H7 (cell line): ENCODE measurements at places on chromosomes 11 and 22. TPM values are rescaled to one million over a fixed set of nuclear protein-coding genes. Genes with fewer than 3 reads are reported as not detected.

- DNase-seq: no peak
Observed at GRCh38 chr11:22203281-22203680, 10.4 kb downstream of the ANO5 start.

- peak; percentile 29 for DNase-seq
Observed at GRCh38 chr11:20364341-20364792, 853 bp downstream of the HTATIP2 start.

DNA sequence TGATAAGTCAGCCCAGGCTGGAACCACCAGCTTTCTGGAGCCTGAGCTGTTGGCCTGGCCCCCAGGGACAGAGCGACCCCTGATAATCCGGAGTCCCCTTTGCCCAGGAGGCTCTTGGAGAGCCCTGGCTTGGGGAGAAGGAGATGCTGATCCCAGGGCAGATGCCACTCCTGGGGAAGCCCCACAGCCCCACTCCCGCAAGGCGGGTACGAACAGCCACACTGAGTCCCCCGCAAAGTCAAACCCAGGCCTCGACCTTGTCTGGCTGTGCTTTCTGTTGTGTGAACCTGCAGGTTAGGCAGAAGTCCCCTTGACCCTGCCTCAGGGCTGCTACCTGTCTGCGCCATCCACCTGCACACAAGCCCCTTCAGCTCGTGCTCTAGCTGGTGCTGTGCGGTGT, 108.0 kb downstream of the KCNQ1OT1 start:
- DNase-seq: peak; percentile 39

- DNase-seq: peak; percentile 77
Observed at GRCh38 chr11:124876818-124877630, 11.8 kb downstream of the ROBO3 start.

Gene FOLR2
- not detected in 2 replicates for total RNA-seq

Gene EHD1
- total RNA-seq: 23.7 and 30.2 TPM in 2 replicates

Gene CALCB
- total RNA-seq: 0.21 and 0.41 TPM in 2 replicates

Gene FZD4
- 4.1 and 4.3 TPM in 2 replicates for total RNA-seq

Gene DDX25
- 6.7 and 8.5 TPM in 2 replicates for total RNA-seq
